Cortex of kidney (tissue), 1 donor: ENCODE measurements at places on chromosomes 16 and 17.

GRCh38 chr17:43740541-43740940, 18.1 kb downstream of the SOST start:
- no peak for DNase-seq

- DNase-seq: no peak
These were observed 415.0 kb upstream of the HSBP1 start for GRCh38 chr16:83392743-83393142.

DNA sequence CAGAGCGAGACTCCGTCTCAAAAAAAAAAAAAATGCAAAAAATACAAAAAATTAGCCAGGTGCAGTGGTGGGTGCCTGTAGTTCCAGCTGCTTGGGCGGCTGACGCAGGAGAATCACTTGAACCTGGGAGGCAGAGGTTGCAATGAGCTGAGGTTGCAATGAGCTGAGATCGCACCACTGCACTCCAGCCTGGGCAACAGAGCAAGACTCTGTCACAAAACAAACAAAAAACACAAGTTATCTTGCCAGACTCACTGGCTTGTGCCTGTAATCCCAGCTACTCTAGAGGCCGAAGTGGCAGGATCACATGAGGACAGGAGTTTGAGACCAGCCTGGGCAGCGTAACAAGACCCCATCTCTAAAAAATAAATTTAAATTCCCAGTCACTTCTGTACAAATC, 3.4 kb upstream of the ST3GAL2 start:
- no peak for DNase-seq

DNA sequence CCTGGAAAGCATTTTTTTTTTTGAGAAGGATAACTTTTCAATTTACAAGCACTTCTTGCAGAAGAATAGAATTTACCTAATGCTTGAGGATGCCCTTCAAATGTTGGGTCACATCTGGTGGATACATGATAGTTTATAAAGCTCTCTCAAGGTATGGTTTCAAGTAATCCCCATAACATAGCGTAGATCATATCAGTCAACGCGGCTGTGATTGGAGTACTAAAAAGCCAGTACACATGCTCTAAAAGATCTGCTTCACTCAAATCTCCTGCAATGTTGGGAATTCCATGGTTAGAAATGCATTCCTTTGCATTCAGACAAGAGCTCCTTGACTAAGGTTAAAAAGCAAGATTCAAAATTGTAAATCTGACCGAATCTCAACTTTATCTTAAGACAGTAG, 3.9 kb upstream of the KCNJ16 start:
- no peak for DNase-seq

DNA sequence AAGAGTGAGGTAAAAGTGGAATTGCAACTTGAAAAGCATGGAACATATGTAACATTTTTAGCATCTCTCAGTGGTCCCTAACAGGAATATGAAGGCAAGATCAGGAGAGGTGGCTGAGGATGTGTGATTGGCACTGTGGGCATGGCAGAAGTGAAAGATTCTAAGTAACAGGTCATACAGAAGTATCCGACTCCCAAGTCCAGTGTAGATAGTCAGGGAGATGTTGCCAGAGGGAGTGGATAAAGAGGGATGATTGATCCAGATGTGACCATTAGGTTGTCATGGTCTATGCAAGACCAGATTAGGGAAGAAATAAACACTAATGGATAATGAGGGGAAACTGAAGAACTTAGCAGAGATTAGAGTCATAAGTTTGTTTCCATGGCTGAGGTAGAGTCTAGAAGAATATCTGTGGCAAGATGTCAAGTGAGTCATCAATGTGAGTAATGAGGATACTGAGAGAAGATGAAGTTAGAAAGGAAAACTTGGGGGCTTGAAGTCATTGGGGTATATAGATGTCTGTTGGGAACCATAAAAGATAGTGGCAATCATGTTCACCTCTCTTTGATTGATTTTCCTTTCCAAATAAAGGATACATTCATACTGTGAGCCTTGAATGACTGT, 23.9 kb upstream of the CAPNS2 start:
- no peak for DNase-seq

- DNase-seq: no peak
These were observed 26.4 kb downstream of the KIFC3 start for GRCh38 chr16:57775661-57776469.

DNA sequence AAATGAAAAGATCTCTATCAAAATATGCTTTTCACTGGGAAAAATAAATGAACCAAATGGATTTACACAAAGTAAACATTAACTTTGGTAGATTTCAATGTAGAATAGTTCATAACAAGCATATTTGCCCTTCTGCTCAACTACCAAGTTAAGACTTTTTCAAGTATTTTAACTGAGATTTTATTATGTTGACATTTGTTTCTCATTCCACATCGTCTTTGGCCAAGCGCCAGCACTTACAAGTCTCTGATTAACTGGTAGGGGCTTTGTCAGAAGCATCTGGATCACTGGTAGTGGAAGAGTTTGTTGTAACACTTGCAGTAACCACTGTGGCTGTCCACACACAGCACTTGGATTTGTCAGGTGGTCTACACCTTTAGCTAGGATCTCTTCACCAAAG, 22.9 kb downstream of the SLFN12L start:
- no peak for DNase-seq

- no peak for DNase-seq
These were observed 25.6 kb downstream of the ITGB3 start for GRCh38 chr17:47279062-47279801.

DNA sequence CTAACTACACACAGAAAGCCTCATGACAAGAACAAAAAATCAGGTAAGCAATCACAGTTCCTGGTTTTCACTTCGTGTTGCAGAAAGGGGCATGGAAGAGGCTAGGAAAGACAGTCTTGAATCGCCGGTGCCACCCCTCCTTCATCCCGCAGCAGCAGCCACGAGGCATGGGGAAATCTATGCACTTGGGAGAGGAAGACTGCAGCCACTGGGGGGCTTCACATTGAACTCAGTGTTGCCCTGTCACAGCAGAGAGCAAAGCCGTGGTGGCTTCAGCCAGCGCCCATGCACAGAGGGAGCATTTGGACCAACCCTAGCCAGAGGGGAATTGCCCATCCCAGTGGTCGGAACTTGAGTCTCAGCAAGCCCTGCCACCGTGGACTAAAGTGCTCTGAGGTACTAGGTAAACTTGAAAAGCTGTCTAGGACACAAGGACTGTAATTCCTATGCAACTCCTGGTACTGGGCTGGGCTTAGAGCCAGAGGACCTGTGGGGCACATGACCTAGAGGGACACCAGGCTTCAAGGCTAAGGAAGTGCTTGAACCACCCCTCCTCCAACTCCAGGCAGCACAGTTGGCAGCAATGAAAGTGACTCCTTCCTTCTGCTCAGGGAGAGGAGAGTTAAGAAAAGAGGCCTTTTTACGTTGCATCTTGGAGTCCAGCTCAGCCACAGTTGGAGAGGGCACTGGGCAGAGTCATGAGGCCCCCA, 35.2 kb upstream of the ATP2C2 start:
- DNase-seq: no peak

GRCh38 chr17:42346481-42346880, 41.8 kb downstream of the STAT3 start:
- no peak for DNase-seq

DNA sequence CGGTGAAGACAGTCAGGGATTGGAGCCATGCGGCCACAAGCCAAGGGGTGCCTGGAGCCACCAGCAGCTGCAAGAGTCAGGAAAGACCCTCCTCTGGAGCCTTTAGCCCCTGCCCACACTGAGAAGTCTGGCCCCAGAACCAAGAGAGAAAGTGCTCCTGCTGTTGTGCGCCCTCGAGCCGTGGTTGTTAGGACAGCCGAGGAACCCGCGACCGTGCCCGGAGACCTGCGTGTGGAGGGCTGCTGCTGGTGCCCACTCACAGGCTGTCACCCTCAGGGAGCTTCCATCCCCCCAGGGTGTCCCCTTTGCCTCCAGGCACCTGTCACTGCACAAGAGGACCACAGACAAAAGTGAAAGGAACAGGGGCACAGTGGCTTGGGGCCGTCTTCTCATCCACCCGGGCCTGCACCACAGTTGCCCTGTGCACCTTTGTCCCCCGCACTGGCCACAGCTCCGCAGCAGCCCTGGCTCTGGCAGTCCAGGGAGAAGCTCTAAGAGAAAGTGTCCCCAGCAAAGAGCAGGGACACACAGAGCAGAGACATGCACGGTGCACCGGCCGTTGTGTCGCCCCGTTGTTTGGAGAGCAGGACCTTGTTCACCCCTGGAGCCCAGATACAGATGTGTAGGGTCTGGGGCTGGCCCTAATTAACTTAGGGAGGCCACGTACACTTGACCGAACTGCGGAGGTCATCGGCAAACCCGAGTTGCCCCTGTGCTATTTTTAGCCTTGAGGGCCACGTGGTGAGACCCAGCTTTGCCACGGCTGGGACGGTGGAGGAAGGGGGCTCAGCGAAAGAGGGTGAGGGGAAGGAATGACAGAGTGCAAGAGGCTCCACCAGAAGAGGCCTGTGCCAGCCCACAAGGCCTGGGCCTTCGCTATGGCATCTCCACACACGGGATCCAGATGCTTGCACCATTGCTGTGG, 329.2 kb downstream of the C16orf95 start:
- DNase-seq: no peak

- DNase-seq: no peak
These were observed 27.5 kb upstream of the PIK3R6 start for GRCh38 chr17:8894673-8895578.

DNA sequence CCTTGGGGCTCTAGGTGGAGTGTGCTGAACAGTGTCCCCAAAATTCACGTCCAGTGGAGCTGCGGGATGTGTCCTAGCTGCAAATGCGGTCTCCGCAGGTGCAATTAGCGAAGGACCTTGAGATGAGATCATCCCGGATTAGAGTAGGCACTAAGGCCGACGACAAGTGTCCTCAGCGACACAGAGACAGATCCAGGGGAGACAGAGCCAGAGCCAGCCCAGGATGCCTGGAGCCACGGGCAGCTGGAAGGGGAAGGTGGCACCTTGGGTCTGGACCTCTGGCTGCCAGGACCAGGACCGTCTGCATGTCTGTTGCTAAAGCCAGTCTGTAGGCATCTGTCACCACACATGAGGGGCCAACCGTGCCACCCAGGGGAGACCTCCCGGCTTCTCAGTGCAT, 24.5 kb downstream of the SLC7A5 start:
- DNase-seq: no peak

DNA sequence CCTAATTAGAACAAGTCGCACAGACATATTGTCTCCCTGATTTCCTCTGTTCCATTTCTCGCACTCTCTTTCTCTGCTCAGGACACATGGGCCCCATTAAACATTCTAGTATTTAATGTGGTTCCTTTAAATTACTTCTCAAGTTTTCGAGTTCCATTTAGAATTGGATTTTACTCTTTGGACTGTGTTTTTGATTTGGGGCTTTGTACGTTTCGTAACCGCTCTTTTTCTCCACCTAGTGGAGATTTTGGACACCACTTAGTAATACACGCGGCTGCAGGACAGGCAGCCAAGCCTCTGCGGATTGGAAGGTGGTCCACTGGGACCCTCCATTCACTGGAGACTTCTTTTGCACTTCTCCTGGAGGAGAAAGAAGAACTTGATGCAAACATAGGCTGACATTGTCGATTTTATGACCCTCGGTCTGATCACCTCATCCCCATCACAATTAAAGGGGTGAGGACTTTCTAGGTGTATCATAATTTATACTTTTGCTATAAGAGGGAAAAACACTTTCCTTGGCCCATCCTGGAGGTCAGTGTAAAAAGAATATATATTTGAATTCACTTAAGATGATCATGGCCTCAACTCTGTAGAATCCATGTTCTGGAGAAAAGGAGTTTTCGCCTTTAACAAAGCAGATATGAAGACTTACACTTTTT, 85.7 kb downstream of the NOG start:
- DNase-seq: no peak

GRCh38 chr17:41610965-41611640, 1.5 kb downstream of the KRT16 start:
- DNase-seq: no peak

GRCh38 chr16:644556-644955, 2.9 kb downstream of the MCRIP2 start:
- DNase-seq: no peak

DNA sequence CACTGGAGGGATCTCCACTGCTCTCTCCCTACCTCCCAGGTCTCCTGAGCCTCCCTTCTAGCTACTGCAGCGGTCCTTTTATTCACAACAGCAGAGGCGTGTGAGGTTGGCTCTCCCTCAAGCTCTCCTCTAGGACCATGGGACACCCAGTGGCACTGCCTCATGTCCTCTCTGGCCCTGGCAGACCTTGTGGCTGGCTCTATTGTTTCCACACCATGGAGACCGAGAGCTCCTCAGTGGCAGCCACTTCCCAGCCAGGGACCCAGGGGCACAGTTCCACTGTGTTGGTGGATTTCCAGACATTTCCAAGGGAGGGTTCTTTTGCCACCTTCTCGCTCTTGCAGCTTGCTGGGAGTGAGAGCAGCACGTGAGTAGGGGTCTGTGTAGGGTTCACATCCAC, 204.9 kb downstream of the AXIN2 start:
- DNase-seq: no peak

DNA sequence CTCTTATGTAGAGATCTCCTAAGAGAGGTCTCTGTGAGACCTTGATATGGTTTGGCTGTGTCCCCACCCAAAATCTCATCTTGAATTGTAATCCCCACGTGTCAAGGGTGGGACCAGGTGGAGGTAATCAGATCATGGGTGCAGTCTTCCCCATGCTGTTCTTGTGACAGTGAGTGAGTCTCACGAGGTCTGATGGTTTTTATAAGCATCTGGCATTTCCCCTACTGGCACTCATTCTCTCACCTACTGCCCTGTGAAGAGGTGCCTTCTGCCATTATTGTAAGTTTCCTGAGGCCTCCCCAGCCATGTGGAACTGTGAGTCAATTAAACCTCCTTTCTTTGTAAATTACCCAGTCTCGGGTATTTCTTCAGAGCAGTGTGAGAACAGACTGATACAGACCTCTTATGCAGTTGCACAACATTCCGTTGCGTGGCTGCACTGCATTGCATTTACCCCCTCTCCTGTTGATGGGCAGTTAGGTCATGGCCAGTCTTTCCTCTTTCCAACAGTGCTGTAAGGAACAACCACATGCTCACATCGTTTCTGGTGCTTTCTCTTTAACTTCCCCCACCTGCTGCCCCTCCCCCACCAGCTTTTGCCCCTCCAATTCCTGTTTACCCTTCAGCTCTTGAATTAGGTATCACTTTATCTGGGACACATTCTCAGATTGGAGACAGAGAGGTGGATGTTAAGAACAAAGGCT, 43.6 kb upstream of the MED9 start:
- DNase-seq: no peak

DNA sequence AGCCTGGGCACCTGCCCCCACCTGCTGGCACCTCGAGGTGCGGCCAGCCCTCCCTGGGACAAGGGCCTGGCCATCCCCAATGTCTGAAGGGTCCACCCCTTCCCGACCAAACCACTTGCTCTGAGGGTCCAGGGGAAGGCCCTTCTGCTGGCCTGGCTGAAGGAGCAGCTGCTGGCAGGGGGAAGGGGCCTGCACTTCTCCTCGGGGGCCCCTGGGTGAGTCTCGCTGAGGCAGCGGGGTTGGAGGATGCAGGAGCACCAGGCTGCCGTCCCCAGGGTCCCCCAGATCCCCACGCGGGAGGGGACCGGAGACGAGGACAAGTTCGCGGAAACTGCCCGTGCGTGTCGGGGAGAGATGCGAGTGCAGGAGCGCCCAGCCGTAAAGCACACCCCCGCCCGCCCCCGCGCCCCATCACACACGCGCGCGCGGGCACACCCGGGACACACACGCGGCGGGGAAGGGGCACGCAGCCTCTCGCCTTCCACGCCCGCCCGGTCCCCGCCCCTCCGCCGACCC, 725 bp upstream of the CACNA1H start:
- no peak for DNase-seq
